ENCODE measurements at places on chromosomes 3 and 15. TPM values are rescaled to one million over a fixed set of nuclear protein-coding genes. Genes with fewer than 3 reads are reported as not detected.

The RASGRP1 gene
- 0.38 TPM for total RNA-seq

The CAND2 gene
- 11.0 TPM for total RNA-seq

The ARNT2 gene
- total RNA-seq: 0.20 TPM

The TSC22D2 gene
- total RNA-seq: 50.9 TPM

The ARPP21 gene
- total RNA-seq: not detected

All from endothelial cell of umbilical vein (primary cell).